ENCODE measurements at places on chromosomes 2 and 18.
A peak's percentile ranks its signal among the peaks of the same experiment; 100 is the strongest.

DNA sequence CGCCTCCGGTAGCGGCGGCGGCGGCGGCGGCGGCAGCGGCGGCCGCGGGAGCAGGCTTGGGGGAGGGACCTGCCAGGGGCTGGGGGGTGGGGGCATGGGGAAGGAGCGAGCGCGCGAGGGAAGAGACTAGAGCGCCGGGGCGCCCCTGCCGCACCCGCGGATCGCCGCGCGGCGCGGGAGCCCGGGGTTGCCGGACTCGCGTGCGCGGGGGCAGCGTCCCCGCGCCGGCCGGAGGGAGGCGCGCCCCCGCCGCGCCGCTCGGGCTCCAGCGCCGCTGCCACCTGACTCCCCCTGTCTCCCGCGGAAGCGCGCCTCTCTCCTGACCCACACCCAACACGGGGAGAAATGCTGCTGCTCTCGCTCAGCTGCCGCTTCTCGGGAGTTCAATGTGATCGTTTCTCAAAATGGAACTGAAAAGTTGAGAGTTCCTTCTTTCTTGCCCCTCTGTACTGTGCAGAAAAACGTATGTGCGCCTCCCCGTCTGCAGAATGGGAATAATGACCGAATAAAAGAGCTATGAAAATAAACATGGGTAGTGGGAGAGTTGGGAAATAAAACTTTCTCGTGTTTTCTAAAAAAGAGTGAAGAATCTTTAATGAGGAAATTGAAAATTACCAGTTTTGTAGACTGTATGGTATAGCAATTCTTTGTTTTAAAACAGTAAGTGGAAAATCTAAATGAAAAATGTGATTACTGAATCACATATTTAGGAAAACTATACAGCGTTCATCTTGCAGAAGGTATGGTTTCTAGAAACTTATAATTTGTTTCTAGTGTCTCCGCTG lies 455 bp upstream of the TLK1 start:
- peaks cover 20% of the 10 kb centered on the region for H3K4me1 ChIP-seq
- H3K36me3 ChIP-seq = no peaks in the 10 kb centered on the region
- DNase-seq = peak; percentile 78
- peak overlapping the region; percentile 99 for H3K27ac ChIP-seq
- H3K27me3 ChIP-seq = no peaks in the 10 kb centered on the region

DNA sequence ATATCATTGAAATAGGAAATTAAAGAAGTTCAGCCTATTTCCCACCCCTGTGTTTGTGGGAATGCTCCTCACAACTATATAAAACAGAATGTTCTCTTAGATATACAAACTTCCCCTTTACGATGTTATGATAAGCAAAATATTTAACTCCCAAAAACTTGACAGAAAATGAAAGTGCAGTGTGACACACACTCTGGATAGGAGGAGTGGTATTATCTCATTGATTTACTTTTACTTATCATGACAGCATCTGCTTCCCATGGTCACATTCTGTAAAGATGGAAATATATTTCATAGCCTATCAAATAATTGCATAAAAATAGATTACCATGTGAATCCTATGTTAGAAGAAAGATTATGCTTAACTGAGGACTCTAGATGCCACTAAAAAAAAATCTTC lies 96.6 kb upstream of the STK17B start:
- H3K27ac ChIP-seq = peak overlapping the region; percentile 34
- H3K4me3 ChIP-seq = no peak overlapping the region
- no peak for DNase-seq
- H3K36me3 ChIP-seq = no peaks in the 10 kb centered on the region
- H3K4me1 ChIP-seq = no peaks in the 10 kb centered on the region

- H3K27me3 ChIP-seq = no peaks in the 10 kb centered on the region
- no peaks in the 10 kb centered on the region for H3K4me1 ChIP-seq
- no peak overlapping the region for H3K4me3 ChIP-seq
- H3K36me3 ChIP-seq = no peaks in the 10 kb centered on the region
- H3K27ac ChIP-seq = no peak overlapping the region
Measured at GRCh38 chr2:39981883-39982311, 202.8 kb upstream of the THUMPD2 start.

DNA sequence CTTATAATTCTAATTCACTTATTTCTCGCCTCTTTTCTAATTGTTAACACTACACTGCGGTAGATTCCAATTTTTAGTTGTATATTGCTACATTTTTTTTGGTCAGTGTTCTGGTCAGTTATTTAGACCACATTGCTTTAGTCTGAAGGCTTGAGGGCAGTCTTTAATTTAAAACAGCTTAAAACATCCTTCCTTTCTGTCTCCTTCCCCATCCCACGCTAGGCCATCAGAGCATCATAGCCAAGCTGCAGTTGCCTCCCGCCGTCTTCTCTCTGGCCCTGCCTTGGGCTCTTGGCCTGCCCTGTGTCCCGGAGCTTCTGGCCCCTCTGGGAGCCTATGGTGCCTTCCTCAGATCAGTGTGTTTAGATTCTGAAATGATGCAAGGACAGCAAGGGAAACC lies 52.6 kb upstream of the GLI2 start:
- no peaks in the 10 kb centered on the region for H3K4me1 ChIP-seq
- H3K36me3 ChIP-seq = no peaks in the 10 kb centered on the region
- H3K27me3 ChIP-seq = no peaks in the 10 kb centered on the region
- no peak for DNase-seq

DNA sequence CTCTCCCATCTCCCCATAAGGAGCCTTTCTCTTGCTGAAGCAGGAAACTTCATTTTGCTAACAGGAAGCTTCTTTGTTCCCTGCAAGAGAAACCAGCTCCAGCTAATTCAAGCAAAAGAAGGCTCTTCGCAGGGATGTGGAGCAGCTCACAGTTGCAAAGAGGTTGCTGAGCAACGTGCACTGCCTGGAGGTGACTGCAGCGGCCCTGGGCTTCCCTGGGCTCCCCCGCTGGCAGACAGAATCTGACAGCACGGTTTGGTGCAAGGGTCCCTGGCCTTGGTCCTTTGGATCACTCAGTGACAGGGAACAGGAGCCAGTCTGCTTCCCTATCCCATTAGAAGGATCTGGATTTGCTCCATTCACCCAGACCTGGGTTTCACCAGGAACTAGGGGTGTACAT lies 25.8 kb downstream of the GPR55 start:
- H3K27me3 ChIP-seq = peaks cover 6% of the 10 kb centered on the region
- no peak for DNase-seq
- H3K4me1 ChIP-seq = no peaks in the 10 kb centered on the region
- H3K27ac ChIP-seq = no peak overlapping the region
- no peak overlapping the region for H3K4me3 ChIP-seq
- no peaks in the 10 kb centered on the region for H3K36me3 ChIP-seq

DNA sequence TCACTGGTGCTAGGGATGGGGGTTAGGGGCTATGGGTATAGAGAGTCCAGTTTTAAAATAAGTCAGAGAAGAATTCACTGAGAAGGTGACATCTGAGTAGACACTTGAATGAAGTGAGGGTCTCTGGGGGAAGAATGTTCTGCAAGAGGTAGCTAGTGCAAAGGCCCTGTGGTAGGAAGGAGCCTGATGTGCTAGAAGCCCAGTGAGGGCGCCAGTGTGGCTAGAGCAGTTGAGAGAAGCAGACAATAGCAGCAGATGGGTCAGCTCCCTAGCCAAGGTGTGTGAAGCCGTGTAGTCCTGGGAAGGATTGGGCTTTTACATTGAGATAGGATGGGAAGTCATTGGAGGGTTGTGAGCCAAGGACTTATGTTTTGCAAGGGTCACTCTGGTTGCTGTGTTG lies 105.8 kb upstream of the PELI1 start:
- no peak overlapping the region for H3K27ac ChIP-seq
- DNase-seq = no peak
- no peaks in the 10 kb centered on the region for H3K4me1 ChIP-seq
- H3K4me3 ChIP-seq = no peak overlapping the region
- no peaks in the 10 kb centered on the region for H3K27me3 ChIP-seq
- H3K36me3 ChIP-seq = no peaks in the 10 kb centered on the region

All from gastrocnemius medialis (tissue), 4 donors.